ENCODE measurements at places on chromosomes 13 and 19. TPM values are rescaled to one million over a fixed set of nuclear protein-coding genes. Genes with fewer than 3 reads are reported as not detected.

- DNase-seq = no peak
Observed at GRCh38 chr19:47619763-47620162, 10.8 kb downstream of the BICRA start.

DNA sequence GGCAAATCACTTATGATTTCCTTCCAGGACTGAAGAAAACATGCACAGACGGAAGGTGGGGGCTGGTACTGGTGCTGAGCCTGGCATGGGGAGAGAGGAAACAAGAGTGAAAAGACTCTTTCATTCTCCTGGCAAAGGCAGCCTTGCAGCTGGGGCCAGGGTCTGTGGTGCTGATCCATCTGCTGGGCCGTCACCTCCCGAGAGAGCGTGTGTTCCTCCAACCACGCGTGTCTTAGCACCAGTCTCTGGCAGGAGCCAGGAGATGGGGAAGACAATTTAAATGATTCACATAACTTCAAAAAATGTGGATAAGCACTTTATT lies 23.9 kb upstream of the SPART start:
- no peak for DNase-seq

DNA sequence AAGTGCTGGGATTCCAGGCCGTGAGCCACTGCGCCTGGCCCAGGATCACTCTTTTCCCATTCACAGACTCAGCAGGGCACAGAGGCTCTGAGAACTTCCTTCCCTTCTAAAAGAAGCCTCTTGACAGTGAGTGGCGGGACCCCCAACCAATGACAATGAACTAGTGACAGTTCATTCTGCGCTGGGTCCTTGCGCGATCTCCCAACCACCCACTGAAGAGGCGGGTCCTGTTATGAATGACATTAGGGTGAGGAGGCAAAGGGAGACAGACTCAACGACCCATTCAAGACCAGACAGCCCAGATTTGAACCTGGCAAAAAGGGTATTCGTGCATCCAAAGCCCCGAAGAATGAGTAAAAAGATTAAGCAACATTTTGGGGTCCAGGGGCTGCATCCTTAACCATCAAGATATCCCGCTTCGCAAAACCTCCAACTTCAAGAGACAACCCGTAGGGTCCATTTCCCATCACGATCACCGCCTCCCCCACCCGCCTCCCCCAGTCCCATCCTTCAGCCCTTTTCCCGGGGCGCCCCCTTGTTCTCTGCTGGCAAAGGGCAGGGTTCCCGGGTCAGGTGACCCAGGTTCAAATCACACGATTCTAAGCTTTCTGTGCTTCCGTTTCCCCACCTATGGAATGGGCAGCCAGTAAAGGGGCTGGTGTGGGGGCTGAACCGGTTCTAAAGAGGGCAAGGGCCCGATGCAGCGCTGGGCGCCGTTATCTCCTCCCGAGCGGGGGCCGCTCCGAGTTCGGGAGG lies 719 bp downstream of the SUGP2 start:
- peak; percentile 64 for DNase-seq

DNA sequence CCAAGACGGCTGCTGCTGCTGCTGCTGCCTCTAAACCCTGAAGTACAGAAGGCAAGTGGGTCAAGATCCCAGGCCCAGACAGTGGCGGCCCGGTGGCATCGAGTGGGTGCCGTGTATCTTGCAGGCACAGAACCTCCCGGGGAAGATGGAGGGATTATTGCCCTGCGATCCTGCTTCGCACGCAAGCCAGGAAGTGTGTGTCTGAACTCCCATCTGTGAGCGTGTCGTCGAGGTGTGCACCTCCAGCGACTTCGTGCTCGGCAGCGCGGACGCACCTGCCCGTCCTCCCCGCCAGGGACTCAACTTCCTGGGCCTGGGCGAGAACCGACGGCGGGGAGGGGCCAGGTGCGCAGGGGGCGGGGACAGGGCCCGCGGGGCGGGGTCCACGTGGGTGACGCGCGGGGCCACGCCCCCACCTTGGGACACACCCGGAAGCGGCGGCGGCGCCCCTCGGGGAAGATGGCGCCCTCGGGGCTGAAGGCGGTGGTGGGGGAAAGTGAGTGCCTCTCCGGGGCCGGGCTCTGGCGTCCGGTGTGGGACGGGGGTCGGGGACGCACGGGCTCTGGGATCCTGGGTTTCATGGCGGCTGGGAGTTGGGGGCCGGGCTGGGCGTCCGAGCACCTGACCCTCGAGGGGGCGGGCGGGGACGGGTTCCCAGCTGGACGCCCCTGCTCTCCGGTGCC lies at the start of gene STXBP2:
TSS of gene STXBP2 (plus strand) at position 420 of the 683 bp plus-strand sequence. CDS start at position 460, 40 bp downstream.
- no peak for DNase-seq

DNA sequence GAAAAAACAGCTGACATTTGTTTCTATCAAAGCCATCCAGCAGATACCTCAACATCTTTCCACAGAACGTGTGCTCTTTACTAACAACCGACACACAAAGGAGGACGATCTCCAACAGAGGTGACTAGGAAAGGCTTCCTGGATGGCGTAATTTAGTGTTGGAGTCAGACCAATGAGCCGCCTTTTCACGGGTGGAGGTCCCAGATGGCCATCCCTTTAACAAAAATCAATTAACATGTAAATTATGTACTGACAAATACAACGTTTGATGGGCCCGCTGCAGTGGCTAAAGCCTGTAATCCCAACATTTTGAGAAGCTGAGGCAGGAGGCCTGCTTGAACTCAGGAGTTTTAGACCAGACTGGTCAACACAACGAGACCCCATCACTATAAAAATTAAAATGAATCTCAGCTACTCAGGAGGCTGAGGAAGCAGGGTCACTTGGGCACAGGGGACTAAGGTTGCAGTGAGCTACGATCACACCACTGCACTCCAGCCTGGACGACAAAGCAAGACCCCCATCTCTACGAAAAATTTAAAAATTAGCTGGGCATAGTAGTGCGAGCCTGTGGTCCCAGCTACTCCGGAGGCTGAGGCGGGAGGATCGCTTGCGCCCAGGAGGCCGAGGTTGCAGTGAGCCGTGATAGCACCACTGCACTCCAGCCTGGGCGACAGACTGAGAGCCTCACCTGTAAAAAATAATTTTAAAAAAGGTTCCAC lies 1.2 kb upstream of the DPY19L3 start:
- DNase-seq = no peak

DNA sequence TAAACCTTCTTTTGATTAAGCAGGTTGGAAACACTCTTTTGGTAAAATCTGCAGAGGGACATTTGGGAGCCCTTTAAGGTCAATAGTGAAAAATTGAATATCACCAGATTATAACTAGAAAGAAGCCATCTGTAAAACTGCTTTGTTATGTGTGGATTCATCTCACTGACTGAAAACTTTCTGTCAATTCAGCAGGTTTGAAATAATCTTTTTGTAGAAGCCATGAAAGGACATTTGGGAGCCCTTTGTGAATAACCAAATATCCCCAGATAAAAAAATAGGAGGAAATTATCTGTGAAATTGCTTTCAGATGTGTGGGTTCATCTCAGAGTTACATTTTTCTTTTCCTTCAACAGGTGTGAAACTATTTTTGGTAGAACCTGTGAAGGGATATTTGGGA lies 1690.7 kb downstream of the UQCRFS1 start:
- no peak for DNase-seq

- DNase-seq = no peak
Observed at GRCh38 chr13:45933203-45933908, 81.8 kb upstream of the SIAH3 start.

Gene ZNF763
- 1.6 TPM for polyA plus RNA-seq

Gene PRR36
- polyA plus RNA-seq = not detected

Gene SYDE1
- 73.5 TPM for polyA plus RNA-seq

Gene ZNF682
- polyA plus RNA-seq = 1.3 TPM

Gene PVR
- 84.4 TPM for polyA plus RNA-seq

Gene ZNF578
- 0.82 TPM for polyA plus RNA-seq
